Activated CD8-positive, alpha-beta memory T cell treated with anti-CD3 and anti-CD28 coated beads, Interleukin-2, amount 50 U/mL, for 4 hours (primary cell): ENCODE measurements at places on chromosomes 7 and 10.

GRCh38 chr10:125006921-125007426 lies 65.1 kb downstream of the ZRANB1 start:
- DNase-seq, result peak; percentile 4

DNA sequence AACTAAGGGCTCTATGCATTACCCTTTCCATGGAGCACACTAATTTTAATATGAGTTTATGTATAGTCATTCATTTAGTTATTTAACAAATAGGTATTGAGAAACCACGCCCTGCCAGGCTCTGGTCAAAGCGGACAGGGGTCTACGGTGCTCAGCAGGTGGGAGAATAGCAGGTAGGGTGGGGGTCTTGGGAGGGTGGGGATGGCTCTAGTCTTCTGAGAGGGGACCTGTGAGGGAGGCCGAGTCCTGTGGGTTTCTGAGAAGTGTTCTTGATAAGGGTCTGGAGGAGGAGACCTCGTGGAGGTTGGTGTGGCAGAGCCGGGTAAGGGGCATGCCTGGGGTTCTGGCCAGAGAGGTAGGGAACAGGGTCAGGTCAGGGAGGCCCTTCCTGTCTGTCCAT lies 1.1 kb downstream of the WDFY4 start:
- DNase-seq, result no peak

- peak; percentile 32 for DNase-seq
Measured at GRCh38 chr7:131302876-131303707, 24.6 kb upstream of the MKLN1 start.

DNA sequence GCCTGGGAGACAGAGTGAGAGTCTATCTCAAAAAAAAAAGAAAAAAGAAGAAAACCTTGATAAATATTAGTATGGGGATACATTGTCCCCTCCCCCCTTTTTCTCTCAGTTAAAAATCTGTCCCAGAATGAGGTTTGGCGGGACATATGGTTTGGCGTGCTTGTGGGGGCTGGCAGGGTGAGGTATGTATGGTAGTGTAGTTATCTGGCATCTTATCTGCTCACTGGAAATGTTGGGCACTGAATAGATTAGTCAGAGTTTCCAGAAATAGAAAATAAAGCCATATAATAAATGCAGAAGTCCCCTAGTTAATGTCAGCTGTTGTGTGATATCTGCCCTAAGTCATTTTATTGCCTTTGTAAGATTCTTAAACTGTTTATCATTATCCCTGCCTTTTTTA lies 397.5 kb upstream of the GALNT17 start:
- DNase-seq, result no peak

DNA sequence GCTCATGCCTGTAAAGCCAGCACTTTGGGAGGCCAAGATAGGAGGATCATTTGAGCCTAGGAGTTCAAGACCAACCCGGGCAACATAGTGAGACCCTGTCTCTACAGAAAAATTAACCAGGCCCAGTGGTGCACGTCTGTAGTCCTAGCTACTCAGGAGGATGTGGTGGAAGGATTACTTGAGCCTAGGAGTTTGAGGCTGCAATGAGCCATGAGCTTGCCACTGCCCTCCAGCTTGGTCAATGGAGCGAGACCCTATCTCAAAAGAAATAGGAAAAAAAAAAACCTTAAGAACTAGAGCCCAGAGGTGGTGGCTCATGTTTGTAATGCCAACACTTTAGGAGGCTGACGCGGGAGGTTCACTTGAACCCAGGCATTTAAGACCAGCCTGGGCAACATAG lies 2.2 kb downstream of the STRA8 start:
- DNase-seq, result no peak

DNA sequence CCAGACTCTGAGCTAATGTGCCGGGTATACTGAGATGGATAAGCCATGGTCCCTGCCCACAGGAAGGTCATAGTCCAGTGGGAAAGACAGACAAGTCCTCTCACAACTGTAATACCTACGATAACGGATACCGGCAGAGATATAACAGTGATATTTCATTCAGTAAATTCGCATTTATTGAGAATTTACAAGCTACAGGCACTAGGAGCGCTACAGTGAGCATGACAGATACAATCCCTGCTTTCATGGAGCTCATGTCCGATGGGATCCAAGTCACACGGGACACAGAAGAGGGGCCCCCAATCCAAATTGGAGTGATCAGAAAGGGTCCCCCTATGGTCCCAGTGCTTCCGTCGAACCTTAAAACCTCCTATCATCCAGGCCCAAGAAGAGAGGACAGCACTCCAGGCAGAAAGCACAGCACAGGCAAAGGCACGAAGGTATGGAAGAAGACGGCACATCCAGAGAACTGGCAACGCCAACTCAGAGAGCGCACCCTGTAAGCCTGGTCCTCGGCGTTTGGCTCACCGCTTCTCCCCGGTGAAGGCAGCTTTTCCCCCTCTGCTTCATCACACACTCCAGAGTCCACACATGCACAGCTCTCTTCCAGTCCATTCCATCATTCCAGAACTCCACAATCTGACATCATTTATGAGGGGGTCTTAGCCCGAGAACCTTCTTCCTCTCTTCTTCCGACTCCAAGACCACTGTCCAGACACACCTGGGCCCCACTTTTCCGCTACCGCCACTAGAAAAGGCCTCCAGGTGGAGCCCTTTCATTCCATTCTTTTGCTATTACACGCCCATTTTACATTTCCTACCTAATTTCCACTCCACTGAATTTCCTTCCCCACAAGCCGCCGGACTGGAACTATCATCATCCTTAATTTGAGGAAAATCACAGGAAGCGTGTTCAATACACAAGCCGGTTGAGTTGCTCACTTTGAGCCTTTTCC lies 47.8 kb upstream of the NKX2-3 start:
- no peak for DNase-seq

- DNase-seq, result no peak
Measured at GRCh38 chr10:121449482-121449924, 148.7 kb downstream of the FGFR2 start.

DNA sequence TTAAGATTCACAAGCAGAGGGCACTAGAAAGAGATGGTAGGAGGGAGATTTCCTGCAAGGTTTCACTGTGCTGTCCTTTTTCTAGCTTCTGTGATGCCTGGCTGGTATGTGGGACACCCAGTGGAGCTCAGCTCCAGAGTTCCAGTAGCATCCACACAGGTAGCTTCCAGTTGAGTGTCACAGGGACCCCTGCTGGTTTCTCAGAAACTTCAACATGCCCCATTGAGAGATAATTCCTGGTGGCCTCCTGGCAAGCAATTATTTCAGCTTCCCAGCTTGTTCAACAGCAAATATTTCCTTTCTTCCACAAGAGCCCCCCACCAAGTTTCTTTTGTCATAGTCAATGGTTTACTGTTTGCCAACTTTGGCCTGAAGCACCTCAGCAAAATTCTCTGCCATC lies 858.7 kb downstream of the REEP3 start:
- no peak for DNase-seq

- DNase-seq, result no peak
Measured at GRCh38 chr10:64093946-64094535, 572.8 kb downstream of the REEP3 start.

DNA sequence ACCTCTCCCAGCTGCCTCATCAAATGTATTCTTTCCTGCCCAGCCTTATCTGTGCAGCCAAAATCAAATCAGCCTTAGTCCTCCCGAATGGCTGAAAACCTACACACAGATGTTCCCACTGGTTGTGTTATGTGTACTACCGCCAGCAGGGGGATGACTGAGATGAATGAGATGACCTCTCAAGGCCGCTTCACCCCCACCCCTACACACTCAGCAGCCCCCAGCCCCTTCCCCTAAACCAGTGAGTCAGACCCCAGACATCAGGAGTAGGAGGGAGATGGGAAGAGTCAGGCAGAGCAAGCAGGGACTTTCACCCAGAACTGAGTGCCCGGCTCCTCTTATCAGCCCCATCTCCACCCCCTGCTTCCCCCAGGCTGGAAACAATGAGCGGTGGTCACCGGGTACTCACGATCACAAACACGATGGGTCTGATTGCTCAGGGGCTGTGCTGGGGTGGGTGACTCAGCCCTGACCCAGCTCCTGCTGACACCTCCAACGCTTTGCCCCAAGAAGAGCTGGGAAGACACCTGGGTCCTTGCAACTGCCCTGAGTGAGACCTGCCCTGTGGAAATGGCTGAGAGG lies 6.5 kb upstream of the C10orf105 start:
- peak; percentile 79 for DNase-seq

DNA sequence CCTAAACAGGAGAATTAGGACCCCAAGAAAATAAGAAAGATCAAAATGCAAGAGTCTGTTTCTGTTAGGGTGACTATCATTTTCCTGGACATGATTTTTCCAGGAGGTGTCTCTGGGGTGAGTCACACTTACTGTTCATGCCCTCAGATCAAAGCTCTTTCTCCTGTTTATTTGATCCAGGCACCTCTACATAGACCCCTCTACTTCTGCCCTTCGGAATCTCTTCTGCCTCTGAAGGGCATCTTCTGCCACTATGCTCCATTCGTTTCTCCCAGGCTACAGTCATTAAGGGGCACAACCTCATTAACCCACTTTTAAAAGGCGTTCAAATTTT lies 1328.0 kb downstream of the GATA3 start:
- no peak for DNase-seq

GRCh38 chr7:127347567-127348246 lies 44.8 kb downstream of the ZNF800 start:
- DNase-seq, result peak; percentile 79

DNA sequence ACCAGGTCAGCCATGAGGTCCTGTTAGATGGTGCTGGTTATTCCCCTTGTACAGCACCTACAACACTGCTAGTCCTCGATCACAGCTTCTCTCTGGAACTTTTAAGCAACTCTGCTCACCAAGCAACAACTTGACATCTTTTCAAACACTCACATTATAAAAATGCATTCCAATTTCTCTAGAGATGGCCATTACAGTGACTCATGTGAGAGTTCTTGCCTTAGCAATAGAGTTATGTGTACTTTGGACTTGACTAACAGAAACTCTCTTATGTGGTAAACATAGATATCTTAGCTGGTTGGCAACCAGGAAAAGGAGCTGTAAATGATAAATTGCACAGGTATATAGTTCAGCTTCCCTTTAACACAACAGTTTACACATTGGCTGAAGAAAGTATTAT lies 122.2 kb downstream of the PDE1C start:
- no peak for DNase-seq

- peak; percentile 13 for DNase-seq
Measured at GRCh38 chr10:133127291-133128125, 32.5 kb upstream of the KNDC1 start.

DNA sequence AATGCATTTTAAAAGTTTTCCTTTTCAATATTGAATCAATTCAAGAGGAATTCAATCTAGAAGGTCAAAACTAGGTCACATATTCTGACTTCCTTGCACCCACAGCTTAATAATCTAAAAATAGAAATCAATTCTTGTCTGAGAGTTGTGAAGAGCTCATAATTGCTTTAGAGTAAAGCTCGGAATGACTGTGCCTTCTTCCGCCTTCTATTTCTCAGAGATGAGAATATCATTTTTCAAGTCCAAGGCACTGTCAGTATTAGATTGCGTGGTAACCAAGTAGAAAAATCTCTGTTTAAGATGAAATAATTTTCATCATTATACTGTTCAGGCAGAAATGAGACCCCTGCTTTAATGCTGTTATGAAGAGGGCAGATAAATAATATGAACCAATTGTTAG lies 272.2 kb upstream of the NFE2L3 start:
- no peak for DNase-seq

GRCh38 chr10:43421519-43421918 lies 12.5 kb upstream of the HNRNPF start:
- no peak for DNase-seq

GRCh38 chr7:17434841-17435692 lies 136.6 kb downstream of the AHR start:
- DNase-seq, result no peak

- no peak for DNase-seq
Measured at GRCh38 chr10:44788147-44789129, 122.7 kb upstream of the TMEM72 start.

- DNase-seq, result peak; percentile 49
Measured at GRCh38 chr10:61899997-61900828, 1.3 kb upstream of the ARID5B start.

DNA sequence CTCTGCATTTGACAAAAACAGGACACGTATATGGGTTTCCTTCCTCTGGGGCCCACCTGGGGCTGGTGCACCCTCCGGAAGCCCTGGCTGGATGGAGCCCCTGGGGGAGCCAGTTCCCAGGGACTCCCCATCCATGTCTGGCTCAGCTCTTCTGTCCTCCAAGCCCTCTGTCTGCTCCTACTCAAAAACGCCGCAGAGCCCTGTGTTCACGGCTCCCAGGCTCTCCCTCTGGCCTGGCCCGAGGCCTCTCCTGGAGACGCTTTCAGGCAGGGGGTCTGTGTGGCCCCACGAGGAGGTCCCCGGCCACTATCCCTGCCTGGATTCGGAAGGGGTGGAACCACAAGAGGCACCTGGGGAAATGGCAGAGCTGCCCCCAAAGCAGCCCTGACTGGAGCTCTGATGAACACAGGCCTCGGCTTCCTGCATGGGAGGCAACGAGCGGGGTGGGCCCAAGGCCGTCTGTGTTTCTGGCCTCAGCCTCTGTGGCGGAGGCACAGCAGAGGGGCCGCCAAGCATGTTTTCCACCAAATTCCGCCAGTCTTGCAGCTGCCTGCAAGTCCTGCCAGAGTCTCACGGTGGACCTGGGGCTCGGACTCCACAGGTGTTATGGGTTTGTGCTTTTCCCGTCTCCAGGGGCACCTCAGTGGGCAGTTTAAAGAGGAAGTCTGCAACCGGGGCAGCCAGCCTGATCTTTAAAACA lies 22.6 kb upstream of the INPP5A start:
- no peak for DNase-seq

GRCh38 chr10:29545122-29545521 lies 89.6 kb downstream of the SVIL start:
- DNase-seq, result no peak

DNA sequence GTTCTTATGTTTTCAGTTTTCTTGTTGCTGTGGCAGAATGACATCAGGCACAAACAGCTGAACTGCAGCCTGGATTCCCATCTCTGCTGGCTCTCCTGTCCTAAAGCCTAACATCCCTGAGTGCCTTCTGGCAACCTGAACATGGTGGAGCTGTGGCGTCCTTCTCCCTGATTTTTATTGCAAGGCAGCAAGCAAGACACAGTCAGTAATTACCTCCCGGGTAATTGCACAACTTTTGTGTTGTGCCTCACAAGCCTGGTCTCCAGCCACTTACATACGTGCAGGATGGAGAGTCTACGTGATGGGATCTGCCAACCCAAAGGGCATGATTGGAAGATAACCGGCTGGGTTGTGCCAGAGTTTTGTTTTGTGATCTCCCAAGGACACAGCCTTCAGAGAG lies 116.1 kb upstream of the PARD3 start:
- no peak for DNase-seq
